Thoracic aorta (tissue), 2 donors: ENCODE measurements at places on chromosomes 5 and 9.

DNA sequence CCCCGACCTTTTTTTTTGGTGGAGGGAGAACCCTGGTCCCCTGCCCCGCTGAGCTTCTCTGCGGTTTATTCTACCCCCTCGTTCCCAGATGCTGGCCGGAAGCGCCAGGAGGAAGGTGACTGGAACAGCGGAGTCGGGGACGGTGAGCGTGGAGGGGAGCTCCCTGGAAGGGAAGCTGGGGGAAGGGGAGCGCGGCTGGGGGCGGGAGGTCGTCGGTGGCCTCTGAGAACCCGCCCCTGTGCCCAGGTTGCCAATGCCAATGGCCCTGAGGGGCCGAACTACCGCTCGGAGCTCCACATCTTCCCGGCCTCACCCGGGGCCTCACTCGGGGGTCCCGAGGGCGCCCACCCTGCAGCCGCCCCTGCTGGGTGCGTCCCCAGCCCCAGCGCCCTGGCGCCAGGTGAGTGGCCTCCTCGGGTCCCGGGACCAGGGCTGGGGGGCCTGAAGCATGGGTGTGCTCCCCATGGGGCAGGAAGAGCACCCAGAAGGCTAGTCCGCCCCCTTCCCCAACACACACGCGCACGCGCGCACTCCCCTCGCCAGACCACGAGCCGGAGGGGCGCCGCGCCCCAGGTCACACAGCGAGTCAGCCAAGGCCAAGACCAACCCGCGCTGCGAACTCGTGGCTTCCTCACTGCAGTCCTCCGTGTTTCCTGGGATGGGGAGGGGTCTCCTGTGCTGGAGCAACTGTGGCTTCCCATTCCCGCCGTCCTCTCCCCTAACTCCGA lies 10.6 kb downstream of the MYOZ3 start:
- no peak for DNase-seq

- DNase-seq, result no peak
Measured at GRCh38 chr9:83183621-83184020, 120.7 kb upstream of the RASEF start.

GRCh38 chr9:97651646-97652045 lies 18.0 kb downstream of the NCBP1 start:
- DNase-seq, result no peak

GRCh38 chr5:150152636-150153462 lies 2.8 kb downstream of the PDGFRB start:
- no peak for DNase-seq

- DNase-seq, result no peak
Measured at GRCh38 chr5:115423541-115423940, 121.0 kb downstream of the FEM1C start.

DNA sequence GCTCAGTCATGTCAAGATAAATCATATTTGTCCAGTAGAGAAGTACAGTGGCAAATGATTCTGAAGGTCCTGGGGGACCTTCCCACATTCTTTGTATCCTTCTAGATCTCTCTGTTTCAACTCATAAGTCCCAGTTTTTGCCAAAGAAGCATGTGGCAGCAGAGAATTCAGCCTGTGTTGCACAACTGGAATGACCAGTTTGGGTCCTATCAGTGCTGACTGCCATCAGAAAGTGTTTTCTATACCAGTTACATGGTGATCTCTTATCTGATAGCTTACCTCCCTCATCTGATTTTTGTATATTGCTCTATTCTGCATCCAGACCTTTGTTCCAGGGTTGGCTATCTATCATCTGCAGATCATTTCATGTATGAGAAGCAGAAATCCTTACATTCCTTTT lies 21.7 kb downstream of the GM2A start:
- DNase-seq, result no peak

DNA sequence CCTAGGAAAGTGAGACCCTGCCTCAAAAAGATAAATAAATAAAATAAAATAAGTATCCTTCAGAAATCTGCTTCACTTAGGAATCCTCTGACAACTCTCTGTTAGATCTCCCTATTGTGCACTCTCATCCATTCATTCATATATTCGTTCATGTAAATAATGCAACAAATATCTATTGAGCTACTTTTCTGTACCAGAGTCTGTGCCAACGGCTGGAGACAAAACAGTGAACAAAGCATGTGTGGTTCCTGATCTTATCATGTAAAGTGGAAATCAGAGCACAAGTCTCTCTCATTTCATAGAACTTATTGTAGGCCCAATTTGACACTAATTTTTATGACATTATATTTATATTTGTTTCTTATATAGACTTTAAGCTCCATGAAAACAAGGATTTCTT lies 40.3 kb upstream of the DAB2 start:
- no peak for DNase-seq

DNA sequence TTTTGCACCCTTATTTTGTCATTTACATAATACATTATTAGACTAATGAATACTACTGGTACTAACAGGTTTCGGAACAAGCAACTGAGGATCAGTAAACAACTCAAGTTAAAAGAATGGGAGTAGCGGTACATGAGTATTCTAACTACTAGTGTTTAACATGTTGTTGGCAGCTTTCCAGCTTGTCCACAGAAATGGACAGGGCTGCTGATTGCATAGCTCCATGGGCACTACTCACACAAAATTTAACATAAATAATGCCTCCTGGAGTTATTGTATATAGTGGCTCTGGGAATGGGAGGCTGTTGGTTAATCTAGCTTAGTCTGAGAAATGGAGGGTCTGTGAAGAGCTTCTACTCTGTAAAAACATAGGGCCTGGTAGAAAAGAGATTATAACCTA lies 6.7 kb downstream of the NCBP1 start:
- DNase-seq, result no peak

GRCh38 chr9:94031946-94032345 lies 52.3 kb upstream of the PTPDC1 start:
- DNase-seq, result no peak
